ENCODE measurements at places on chromosomes 11 and 22. TPM values are rescaled to one million over a fixed set of nuclear protein-coding genes. Genes with fewer than 3 reads are reported as not detected.
A peak's percentile ranks its signal among the peaks of the same experiment; 100 is the strongest.

- DNase-seq: no peak
Measured at GRCh38 chr11:116613206-116613875, 159.4 kb downstream of the BUD13 start.

- peak; percentile 67 for DNase-seq
Measured at GRCh38 chr11:72430741-72431570, 3.4 kb downstream of the CLPB start.

DNA sequence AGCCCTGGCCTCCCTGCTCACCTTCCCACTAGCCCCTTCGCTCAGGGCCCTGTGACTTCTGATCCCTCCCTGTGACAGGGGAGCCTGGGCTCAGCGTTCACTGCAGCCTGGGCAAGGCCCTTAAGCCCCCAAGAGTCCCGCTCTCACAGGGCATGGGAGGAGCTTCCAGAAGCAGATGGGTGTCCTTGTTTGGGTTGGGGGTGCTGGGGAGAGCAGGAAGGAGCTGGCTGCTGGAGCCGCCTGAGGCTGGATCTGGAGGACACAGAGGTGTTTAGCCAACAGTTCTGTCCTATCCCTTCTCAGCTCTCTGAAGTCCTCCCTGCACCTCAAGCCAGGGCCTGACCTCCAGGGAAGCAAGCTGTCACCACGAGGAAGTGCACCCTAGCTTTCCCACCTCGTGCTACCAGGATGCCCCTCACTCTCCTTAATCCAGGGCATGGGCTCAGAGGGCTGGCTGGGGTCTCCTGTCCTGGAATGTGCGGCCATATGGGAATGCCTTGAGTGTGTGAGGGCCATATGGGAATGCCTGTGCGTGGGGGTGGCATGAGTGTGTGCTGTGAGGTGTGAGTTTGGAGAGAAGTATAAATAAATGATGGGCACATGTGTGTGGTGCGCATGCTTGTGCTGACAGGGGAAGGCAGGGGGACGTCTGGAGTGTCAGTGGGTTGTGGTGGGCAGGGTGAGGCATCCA is 25.0 kb upstream of the TUB start:
- no peak for DNase-seq

OR52A1 gene
- total RNA-seq: not detected

- no peak for DNase-seq
Measured at GRCh38 chr22:27438271-27438980, 363.1 kb downstream of the MN1 start.

DNA sequence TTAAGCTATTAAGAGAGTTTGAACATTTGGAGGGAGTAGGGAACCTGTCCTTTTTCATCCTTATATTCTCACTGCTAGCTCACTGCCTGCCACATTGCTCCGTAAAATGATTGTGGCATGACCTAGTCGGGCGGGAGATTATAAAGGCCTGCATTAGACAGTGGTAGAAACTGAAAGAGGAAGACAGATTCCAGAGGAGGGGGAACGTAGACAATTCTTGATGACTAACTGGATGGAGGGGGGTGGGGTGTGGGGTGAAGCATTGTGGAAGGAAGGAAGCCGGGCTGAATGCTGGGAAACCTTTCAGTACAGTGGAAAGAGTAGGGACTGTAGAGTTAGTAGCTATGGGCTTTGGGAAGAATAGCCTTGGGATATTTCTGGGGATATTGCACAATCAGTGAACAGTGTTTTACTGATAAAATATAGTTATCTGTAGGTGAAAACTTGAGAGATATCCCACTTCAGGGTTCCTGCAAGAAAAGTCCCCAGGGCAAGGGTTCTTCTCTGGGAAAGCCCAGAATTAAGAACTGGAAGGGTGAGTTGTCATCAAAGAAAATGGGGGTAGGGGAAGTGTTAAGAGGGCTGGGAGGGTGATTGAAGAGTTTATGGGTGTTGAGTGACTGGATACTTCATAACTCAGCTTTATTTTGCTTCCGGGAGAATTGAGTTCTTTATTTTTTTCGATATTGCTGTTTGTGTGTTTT is 2.1 kb downstream of the MED15 start:
- peak; percentile 96 for DNase-seq

TMPRSS13 gene
- total RNA-seq: not detected

OR8G1 gene
- under 0.01 TPM for total RNA-seq

DNA sequence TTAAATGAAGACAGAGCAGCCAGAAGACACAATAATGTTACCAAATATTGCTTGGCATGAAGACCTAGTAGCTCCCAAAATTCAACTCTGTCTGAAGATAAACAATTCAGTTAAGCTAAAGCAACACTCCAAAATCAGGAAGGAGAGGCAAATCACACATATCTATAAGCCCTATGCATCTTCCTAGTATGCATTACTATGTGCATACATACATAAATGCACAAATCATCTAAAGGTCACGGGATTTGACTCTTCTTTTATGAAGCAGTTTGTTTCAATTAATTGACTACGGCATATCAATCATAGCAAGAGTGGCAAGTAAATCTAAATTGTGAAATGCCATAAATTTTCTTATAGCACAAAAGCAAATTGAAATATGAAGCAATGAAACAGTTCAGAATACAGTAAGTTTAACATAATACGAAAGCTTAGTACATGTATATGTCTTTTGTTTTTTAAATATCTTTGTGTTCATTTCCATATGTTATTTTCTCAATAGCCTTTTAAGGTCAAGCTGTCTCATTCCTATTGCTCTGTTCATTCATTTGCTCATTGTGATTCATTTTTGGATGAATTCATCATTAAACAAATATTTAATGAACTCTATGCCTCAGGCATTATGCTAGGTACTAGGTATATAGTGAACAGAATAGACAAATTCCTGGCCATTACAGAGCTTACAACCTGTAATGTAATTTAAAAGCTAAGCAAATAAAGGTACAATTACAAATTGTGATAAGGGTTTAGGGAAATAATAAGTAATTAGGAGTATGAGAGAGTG is 540.5 kb downstream of the DLG2 start:
- DNase-seq: no peak

DNA sequence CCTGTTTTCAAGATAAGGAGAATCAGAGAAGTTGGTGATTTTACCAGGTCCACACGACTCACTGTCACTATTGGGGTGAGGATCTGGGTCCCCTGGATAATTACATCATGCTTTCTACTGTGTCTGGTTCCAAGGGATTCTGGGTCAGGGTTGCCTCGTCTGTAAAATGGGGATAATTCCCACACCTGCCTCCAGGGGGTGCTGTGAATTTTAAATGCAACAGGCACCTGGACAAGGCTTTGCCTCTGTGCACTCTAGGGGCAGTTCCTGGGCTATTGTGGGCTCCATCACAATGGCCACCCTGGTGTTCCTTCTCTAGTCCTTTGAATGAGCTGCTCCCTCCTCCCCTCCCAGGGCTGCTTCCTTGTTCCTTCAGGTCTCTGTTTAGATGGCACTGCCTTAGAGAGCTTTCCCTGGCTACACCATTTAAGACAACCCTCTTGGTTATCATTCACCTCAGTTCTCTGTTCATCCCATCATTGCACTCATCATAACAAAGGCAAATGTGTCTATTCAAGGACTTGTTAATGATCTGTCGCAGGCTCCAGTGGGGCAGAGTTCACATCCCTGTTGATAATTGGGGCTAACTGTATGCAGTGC is 178.6 kb downstream of the MIAT start:
- DNase-seq: peak; percentile 5

DNA sequence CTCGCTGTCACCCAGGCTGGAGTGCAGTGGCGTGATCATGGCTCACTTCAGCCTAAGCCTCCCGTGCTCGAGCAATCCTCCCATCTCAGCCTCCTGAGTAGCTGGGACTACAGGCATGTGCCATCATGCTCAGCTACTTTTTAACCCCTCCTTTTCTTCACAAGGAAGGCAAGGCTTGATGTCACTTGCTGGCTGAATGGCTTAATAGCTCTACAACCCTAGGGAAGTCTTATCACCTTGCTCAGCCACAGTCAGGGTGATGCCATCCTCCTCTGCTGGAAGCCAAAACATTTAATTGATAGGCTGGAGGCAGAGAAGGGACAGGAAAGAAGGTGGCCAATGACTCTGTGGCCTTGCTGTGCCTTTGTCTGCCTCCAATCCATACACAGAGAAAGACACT is 131.9 kb downstream of the MED15 start:
- DNase-seq: no peak

- no peak for DNase-seq
Measured at GRCh38 chr22:22618448-22618847, 26.0 kb upstream of the GGTLC2 start.

NAALAD2 gene
- total RNA-seq: 0.26 TPM

GRCh38 chr11:44364596-44364995 is 54.7 kb upstream of the ALX4 start:
- DNase-seq: no peak

DNA sequence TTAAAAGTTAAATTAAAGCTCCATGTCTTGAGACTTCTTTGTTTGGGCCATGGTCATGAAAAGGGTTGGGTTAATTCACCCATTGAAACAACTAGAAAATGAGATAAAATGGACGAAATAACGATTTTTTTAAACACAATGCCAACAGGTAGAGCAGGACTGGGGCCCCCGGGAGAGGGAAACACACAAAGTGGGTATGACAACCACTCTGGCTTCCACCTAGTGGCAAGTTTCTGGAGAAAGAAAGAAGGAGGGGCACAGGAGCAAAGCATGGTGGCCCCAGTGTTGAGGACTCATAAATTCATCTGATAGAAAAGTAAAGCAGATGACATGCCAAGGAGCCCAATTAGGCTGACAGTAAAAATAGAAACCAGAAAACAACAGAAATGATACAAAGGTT is 68.4 kb downstream of the MYEOV start:
- no peak for DNase-seq

DNA sequence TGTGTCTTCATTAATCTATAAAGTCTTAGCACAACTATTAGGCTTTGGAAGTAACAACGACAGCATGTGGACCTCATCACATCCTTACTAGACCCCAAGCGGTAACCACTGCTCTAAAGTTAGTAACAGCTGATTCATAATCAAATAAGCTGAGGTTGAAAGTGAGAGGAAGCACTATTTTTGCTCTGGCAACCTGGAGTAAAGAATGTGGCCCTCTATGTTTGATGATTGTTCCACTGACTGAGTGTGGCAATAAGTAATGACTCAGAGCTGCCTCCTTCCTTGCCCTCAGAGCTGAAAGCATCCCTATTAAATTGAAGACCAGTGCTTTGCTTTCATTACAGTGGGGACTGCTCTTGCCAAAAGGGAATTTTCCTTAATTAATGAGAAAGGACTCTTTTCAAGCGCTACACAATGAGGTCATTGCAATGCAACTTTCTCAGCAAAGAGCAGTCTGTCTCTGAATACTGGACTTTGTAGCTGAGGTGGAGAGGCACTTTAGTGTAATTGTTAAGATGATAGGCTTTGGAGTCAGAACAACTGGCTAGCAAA is 906.1 kb upstream of the RAG2 start:
- no peak for DNase-seq

DNA sequence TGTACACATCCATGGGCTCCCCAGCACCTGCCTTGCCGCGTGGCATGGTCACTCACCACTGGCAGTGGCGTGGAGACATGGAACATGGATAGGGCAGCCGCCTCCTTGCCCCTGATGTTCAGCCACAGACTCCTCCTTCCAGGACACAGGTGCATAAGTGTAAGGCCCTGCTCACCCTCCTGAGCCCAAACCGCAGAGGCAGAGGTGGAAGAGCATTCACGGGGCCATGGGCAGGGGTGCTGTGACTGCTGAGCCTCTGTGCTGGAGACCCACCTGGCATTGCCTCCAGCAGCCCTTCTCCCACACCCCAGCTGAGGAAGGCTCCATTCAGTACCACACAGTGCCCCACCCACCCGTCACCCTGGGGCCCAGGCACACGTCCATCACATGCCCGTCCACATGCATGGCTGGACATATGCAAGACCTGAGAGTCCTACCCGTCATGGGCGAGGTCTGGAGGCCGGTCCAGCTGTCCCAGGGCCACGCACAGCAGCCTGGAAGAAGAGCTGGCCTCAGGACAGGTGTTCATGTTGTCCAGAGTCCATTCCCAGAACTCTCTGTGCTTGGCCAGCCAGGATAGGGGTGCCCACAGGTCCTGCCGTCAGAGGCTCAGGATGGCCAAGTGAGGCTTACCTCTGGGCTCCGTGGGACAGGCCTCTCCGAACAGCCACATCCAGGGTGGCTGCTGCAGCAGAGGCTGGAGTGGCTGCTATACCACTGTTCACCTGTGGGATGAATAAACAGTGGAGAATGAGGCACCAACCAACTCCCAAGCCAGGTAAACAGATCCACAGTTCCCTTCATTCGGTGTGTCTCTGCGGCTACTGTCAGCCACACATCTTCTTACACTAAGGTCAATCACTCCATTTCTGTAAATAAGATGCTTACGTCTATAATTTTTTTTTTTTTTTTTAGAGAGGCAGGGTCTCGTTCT is 1.7 kb upstream of the TUBGCP6 start:
- no peak for DNase-seq

ROBO4 gene
- 278 TPM for total RNA-seq

DNA sequence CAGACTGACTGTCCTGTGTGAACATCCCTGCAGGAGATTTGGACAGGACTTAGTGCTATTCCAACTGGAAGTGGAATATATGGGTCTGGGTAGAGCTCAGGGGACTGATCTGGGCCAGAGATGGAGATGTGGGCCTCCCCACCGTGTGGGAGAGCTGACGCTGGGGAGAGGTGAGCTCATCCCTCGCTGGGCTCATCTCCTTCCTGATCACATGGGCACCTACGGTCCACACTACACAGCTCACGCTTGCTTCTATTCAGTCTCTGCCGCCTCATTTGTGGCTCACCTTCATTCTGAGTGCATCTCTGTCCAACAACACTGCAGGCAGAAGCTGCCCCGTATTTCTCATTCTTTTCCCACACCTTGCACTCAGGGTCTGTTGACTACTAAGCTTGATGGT is 16.6 kb upstream of the RAB1B start:
- DNase-seq: no peak

DNA sequence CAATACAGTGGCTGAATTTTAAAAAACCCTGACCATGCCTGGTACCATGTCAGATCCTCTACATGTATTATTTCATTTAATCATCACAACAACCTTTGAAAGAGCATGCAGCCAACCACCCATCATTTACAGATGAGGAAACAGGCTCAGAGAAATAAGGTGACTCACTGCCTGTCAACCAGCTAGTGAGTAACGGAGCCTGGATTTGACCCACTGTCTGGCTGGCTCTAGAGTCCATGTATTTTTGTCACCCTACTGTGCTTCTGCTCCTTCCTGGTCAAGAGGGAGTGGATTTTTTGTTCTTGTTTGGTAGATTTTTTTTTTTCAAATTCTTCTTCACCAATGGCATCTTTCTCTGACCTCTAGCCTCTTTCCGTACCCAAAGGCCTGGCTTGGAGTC is 77.4 kb downstream of the CWC15 start:
- no peak for DNase-seq

FJX1 gene
- 25.2 TPM for total RNA-seq

GRCh38 chr22:36323855-36324331 is 63.9 kb downstream of the MYH9 start:
- DNase-seq: no peak

DNA sequence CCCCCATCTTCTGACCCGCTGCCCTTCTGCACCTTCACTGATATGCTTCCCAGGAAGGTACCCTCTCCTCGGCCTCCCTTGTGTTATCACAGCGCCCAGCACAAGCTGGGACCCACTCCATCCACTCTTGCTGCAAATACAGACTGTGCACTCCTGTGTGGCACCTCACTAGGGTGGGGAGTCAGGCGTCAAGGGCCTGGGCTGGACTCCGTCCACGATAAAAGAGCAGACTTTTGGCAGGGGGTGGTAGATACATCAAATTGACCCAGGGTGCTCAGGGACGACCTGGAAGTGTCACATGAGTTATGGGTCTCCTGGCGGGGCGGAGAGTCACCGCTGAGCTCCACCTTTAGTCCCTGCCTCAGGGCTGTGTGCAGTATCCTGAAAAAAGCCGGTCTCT is 908 bp downstream of the TRPM5 start:
- DNase-seq: no peak

- DNase-seq: no peak
Measured at GRCh38 chr11:126132319-126132718, 69.7 kb upstream of the CDON start.

GRCh38 chr11:125519860-125520834 is 24.1 kb upstream of the FEZ1 start:
- DNase-seq: no peak
